ENCODE measurements at places on chromosomes 4 and X. TPM values are rescaled to one million over a fixed set of nuclear protein-coding genes. Genes with fewer than 3 reads are reported as not detected.

DNA sequence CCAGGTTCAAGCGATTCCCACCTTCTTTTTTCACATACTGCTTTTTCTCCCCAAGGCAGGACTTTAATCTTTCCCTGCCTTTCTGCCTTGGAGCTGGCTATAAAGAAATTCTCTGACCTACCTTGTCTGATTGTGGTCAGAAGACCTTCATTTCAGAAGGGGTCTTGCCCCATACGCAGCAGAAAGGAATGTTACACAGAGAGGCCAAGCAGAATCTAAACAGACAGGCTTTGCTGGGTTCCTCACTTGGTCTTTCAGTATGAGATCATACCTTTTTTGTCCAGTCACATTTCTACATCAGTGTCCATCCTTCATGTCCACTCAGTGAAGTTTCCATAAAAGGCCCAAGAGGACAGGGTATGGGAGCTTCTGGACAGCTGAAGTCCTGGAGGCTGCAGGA, 108.3 kb upstream of the RBPJ start:
- H3K27me3 ChIP-seq: peaks cover 29% of the 10 kb centered on the region
- peaks cover 5% of the 10 kb centered on the region for H3K4me1 ChIP-seq
- no peak overlapping the region for H3K4me3 ChIP-seq
- H3K36me3 ChIP-seq: peaks cover 2% of the 10 kb centered on the region

DNA sequence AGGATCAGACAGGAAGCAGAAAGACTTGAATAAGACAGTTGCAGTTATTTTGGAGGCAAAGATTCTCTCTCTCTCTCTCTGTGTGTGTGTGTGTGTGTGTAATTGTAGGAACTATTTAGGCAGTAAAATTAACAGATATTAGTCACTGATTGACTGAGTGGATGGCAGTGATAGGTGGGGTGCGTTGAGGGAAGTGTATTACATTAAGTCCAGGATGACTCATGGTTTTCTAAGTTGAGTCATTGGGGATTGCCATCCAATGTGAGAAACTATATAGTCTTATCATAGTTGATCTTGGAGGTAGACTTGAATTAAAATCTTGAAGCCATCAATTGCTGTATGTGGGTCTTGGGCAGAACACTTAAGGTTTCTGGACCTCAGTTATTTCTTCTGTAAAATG, 75.4 kb downstream of the AR start:
- no peaks in the 10 kb centered on the region for H3K4me1 ChIP-seq
- H3K27me3 ChIP-seq: no peaks in the 10 kb centered on the region
- H3K27ac ChIP-seq: no peak overlapping the region
- H3K36me3 ChIP-seq: no peaks in the 10 kb centered on the region

- H3K4me3 ChIP-seq: peak overlapping the region; percentile 78
- DNase-seq: peak; percentile 79
- no peaks in the 10 kb centered on the region for H3K27me3 ChIP-seq
- peak overlapping the region; percentile 96 for H3K27ac ChIP-seq
These were observed 78.0 kb upstream of the BCOR start for GRCh38 chrX:40175511-40176350.

GRCh38 chrX:12007881-12008280, 130.4 kb upstream of the FRMPD4 start:
- H3K36me3 ChIP-seq: no peaks in the 10 kb centered on the region
- no peak overlapping the region for H3K27ac ChIP-seq
- H3K27me3 ChIP-seq: no peaks in the 10 kb centered on the region
- H3K4me3 ChIP-seq: no peak overlapping the region
- H3K4me1 ChIP-seq: peaks cover 2% of the 10 kb centered on the region
- DNase-seq: no peak

DNA sequence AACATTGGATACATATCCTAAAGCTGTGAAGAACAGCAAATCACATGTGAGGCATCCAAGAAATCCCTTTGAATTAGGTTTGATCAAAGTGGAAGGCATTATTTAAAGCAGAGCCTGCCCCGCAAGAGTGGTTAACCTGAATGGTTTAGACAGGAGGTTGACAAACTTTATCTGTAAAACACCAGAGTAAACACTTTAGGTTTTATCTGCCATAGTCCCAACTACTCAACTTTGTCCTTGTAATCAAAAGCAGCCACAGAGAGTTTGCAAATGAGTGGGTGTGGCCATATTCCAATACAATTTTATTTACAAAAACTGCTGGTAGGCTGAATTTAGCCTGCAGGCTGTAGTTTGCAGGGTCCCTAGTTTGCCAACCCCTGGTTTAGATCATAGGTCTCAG, 25.2 kb upstream of the FGFBP2 start:
- peaks cover 45% of the 10 kb centered on the region for H3K27me3 ChIP-seq
- no peak overlapping the region for H3K4me3 ChIP-seq
- no peak for DNase-seq
- H3K27ac ChIP-seq: no peak overlapping the region

FHL1 gene
- 12.6 TPM for total RNA-seq

SMAD1 gene
- total RNA-seq: 0.65 TPM

CXCL3 gene
- not detected for total RNA-seq

SSX1 gene
- not detected for total RNA-seq

TMPRSS11D gene
- total RNA-seq: not detected

PPBP gene
- not detected for total RNA-seq
